ENCODE measurements at places on chromosomes 16 and 17.

GRCh38 chr17:50180111-50180510, 14.3 kb downstream of the SGCA start:
- no peak for DNase-seq

GRCh38 chr17:42178817-42179216, 2.1 kb downstream of the KCNH4 start:
- DNase-seq = no peak

DNA sequence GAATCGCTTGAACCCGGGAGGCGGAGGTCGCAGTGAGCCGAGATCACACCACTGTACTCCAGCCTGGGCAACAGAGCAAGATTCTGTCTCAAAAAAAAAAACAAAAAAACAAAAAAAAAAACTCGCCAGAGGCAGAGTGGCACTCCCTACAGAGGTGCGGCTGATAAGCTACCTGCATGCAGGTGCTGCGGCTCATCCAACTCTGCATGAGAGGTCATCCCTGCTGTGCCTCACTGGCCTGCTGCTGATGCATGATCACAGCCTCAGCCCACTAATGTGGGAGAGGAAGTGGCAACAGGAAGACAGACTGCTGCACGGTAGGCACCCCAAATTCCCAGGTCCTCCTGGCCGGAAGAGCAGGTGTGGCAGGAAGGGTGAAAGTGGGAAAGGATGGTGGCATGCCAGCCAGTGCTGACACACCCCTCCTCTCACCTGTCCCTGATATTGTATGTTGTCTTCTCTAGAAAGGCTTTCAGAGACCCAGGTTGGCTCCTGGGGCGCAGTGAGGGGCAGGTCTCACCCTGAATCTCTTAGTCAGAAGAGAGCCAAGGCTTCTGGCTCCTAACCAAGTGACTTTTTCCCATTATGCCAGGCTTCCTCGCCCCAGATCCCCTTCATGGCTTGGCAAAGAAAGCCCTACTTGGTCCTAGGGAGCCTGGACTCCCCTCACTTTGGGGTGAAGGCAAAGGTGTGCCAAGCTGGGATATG, 11.8 kb downstream of the NXPH3 start:
- no peak for DNase-seq

DNA sequence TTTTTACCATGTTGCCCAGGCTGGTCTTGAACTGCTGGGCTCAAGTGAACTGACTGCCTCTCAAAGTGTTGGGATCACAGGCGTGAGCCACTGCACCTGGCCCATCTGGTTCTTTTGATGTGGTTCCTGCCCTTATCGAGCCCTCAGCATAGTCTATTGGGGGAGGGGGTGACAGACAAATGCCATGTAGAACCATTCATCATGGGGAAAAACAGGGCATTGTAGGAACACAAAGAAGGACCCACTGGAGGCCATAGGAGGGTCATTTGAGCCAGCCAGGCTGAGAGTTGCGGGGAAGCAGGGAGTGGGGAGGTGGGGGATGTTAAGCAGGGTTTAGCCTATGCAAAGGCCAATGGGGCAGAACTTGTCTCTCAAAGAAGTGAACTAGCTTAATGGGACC, 11.9 kb downstream of the SEC14L5 start:
- DNase-seq = no peak

DNA sequence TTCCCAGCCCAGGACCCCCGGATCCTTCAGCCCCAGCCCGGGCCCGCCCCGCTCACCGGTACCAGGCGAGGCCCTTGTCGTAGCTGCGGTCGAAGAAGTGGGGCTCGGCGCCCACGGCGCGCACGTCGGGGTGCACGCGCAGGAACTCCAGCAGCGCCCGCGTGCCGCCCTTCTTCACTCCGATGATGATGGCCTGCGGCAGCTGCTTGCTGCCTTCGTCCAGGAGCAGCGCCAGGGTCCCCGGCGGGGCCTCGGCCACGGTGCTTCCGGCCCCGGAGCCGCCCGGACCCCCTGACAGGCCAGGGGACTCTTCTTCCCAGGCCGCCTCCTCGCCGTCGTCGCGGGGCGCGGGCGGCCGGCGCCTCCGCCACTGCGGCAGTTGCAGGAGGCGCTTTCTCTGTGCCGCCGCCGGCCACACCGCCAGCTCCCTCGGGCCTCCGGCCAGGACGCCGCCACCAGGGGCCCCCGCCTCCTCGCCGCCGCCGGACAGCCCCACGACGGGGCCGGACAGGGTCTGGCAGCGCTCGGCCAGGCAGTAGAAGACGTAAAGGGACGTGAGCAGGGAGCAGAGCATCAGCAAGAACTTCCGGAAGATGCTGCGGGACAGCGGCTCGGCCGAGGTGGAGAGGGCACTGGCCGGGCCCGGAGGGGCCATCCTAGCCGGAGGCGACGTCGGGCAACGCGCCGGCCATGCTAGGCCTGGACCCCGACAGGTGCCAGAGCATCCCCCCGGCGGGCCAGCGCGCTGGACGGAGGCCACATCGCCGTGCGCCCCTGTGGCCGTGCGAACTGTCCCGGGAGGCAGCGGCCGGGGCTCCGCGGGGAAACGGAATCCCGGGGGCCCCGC, 1.0 kb downstream of the HS3ST3A1 start:
- DNase-seq = no peak

DNA sequence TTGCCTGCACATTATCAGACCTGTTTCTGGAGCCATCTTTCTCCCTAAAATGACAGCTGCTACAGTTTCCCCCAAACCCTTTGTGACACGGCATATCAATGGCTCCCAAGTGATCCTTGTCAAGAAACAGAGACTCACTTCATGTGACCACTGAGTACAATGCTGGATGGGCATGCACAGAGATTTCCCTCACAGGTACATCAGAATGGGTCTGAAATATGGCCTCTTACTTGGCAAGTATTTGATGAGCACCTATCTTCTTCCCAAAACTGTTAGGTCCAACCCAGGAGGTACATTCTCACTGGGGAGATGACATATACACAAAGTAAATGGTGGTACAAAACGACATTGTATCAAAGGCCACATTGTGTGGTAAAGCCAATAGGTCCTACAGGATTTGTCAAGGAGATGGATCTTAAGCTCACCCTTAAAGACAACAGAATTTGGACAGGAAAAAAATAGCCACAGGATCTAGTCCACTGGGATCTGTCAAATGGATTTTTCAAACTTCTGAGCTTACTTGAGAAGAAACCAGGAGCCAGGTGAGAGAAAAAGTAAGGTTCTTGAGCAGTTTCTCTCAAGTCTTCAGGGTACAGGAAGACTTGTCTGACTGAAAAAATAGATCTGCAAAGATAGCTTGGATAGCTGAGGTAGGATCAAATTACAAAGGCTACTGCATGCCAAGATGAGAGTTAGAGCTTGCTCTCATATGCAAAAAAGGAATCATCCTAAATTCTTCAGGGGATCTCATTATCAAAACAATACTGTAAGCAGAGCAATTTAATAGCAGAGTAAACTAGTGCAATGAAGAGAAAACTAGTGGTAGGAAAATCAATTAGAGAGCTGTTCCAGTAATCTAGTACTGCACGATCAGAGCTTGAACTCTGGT, 28.8 kb downstream of the RNF43 start:
- DNase-seq = no peak

- no peak for DNase-seq
Measured at GRCh38 chr17:4934173-4934979, 2.3 kb downstream of the GP1BA start.

GRCh38 chr16:48136547-48137360, 19.0 kb downstream of the ABCC12 start:
- DNase-seq = no peak

DNA sequence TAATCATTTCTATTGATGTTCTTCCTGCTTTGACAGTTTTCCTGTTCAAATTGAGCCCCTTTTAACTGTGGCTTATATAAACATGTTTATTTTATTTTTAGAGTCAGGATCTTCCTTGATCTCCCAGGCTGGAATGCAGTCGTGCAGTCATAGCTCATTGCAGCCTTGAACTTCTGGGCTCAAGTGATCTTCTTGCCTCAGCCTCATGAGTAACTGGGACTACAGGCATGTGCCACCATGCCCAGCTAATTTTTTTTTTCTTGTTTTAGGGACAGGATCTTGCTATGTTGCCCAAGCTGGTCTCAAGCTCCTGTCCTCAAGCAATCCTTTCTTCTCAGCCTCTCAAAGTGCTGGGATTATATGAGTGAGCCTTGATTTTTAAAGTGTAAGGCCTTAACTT, 14.7 kb downstream of the PHKB start:
- no peak for DNase-seq

DNA sequence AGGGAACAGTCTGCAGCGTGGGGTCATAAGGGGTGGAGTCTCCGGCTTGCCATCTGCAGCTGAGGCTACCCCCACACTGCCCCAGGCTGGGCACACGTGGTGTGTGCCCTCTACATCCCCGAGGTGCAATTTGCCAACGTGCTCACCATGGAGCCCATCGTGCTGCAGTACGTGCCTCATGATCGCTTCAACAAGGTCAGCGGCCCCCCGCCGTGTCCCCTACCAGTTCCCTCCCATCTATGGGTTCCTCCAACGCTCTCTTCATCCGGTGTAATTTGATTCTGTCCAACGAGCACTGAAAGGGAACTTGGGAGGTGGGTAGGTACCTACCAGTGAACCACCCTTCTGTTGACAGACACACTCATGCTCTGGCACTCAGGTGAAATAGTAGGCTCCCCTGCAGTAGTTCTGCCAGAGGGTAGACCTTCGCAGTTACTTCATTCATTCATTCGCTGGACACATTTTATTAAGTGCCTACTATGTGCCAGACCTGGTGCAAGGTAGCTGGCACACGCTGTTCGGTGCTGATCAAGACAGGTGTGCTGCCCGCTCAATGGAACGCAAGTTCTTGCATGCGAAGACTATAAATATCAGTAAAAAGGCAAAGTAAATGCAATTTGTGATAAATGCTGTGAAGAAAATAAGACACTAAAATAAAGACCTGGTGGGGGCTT, 2.7 kb downstream of the MLLT6 start:
- no peak for DNase-seq

- no peak for DNase-seq
Measured at GRCh38 chr16:4612977-4613635, 1.6 kb downstream of the UBALD1 start.

GRCh38 chr16:9441012-9441411, 349.6 kb downstream of the HAPSTR1 start:
- DNase-seq = no peak

- no peak for DNase-seq
Measured at GRCh38 chr17:14044702-14045101, 24.6 kb upstream of the COX10 start.

GRCh38 chr16:70746040-70746707, 54.8 kb downstream of the VAC14 start:
- peak; percentile 40 for DNase-seq

DNA sequence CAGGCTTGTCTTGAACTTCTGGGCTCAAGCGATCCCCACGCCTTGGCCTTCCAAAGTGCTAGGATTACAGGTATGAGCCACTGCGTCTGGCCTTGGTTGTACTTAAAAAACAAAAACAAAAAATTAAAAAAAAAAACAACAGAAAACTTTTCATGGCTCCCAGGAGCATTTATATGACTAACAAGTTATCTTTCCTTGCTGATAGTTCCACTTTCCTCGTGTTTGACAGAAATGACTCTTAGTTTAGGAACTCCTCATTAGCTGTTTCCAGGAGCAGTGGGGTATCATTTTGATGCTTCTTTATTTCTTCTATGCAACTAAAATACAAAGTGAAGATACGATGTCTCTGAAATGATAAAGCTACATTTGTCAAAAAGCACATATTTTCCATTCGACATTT, 165.4 kb downstream of the PRKCA start:
- DNase-seq = no peak

DNA sequence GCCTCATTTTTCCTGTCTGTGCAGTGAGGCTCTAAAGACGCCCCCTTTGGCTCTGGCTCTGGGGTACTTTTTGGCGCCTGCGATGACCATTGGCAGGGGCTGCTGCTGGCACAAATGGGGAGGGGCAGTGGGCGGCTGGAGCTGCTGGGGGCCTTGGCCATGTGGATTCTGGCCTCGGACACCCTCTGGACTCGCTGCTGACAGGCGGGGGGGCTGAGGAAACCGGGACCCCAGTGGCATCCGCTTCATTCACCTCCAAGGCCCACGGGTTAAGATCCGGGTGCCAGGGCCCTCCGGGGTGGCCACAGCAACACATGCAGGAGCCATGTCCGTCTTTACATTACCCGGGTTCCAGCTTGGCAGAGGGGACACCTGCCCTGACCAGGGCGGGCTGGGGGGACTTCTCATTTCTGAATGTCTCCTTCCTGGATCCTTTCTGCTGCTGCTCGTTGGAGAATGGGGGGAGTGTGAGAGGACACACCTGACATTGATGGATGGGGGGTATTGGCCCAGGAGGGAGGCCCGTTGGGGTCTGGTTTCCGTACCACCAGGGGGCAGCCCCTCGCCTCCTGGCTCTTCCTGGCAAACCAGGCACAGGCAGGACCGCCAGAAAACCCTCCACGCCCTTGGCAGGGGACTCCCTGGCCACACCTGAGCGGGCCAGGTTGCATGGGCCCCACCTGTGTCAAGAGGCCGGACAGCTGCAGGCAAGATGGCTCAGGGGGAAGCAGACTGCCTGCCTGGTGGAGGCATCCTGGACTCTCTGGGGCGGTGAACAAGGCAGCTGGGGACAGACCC, 21.8 kb downstream of the GSE1 start:
- DNase-seq = no peak

GRCh38 chr16:28821874-28822519, 802 bp upstream of the ATXN2L start:
- no peak for DNase-seq

GRCh38 chr17:64145375-64145750, 15.4 kb upstream of the ERN1 start:
- no peak for DNase-seq

GRCh38 chr17:2948721-2949468, 114.5 kb downstream of the OR1D5 start:
- no peak for DNase-seq

DNA sequence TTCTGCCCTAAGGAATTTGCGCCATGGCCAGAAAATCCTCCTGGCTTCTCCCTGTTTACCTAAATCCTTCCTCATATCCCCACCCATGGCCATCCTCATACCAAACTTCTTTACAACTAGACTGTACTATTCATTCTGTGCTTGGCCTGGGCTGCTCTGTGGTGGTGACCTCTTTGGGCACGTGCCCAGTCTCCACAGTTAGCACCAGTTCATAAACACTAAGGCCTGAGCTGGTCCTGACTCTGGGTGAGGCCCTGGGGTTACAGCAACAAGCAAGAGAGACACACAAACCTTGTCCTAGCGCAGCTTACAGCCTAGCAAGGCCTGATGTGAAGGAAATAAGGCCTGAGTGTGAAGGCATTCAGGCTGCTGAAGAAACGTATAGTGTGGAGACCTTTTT, 3.1 kb upstream of the ATXN7L3 start:
- no peak for DNase-seq

DNA sequence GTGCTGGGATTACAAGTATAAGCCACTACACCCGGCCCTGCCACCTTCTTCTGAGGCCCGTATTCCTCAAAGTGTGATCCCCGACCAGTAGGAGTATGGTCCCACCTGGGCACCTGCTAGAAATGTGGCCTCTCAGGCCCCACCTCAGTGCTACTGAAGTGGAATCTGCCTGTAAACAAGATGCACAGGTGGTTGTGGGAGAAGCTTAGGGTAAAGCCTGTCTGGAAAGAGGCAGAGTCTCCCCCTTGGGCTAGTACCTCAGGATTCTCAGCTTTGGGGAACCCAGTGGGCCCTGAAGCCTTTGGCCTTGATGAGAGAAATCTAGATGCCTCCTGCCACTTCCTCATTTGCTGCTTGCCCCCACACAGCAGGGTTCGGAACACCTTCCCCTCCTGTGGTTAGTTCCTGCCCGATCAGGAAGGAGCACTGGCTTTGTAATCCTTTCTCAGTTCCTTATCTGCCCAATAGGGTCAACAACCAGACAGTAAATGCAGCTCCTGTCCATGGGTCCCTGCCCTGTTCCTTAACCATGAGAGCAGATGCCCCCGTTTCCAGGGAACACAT, 25.2 kb downstream of the TK2 start:
- DNase-seq = no peak

- no peak for DNase-seq
Measured at GRCh38 chr17:35892091-35893035, 12.2 kb upstream of the CCL5 start.

GRCh38 chr17:81295676-81296381, 722 bp upstream of the SLC38A10 start:
- peak; percentile 45 for DNase-seq
